ENCODE measurements at places on chromosomes 3 and 15. TPM values are rescaled to one million over a fixed set of nuclear protein-coding genes. Genes with fewer than 3 reads are reported as not detected.

DNA sequence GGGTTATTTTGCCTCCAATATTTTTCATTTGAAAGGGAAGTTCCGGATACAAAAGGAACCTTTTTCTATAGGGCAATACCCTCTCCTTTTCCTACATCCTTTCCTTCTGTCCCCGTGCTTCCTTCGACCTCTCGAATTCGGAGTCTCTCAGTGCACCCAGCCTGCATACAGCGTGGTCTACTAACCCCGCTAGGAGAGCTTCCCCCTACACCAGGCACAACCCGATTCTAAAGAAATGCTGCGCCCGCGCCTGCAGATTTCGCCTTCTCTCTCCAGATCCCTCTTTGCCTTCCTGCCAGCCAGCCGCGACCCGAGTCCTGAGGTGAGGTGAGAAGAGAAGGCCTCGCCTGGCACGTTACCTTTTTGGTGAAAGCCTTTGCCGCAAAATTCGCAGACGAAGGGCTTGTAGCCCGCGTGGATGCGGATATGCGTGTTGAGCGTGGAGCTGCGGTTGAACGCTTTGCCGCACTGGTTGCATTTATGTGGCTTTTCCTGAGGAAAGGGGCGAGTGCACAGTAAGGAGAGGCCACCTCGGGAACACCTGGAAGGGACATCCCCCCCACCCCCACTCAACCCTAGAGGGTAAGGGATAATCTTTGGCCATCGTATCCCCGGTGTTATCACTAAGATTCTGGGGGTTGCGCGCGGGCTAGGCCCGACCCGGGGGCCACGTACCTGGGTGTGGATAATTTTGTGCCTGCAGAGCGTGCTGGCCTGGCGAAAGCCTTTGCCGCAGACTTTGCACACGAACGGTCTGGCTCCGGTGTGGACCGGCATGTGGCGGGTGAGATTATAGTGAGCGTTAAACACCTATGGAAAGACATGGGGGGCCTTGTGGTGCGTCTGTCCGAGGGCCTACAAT is 2.3 kb downstream of the FEZF2 start:
- H3K27ac ChIP-seq = no peak overlapping the region
- no peak overlapping the region for H3K4me3 ChIP-seq
- H3K27me3 ChIP-seq = peaks cover 88% of the 10 kb centered on the region
- H3K36me3 ChIP-seq = no peaks in the 10 kb centered on the region
- DNase-seq = no peak

- DNase-seq = no peak
- H3K27me3 ChIP-seq = no peaks in the 10 kb centered on the region
- no peak overlapping the region for H3K27ac ChIP-seq
- H3K4me1 ChIP-seq = no peaks in the 10 kb centered on the region
Observed at GRCh38 chr3:45932112-45932511, 11.2 kb upstream of the CXCR6 start.

- no peak for DNase-seq
- no peak overlapping the region for H3K27ac ChIP-seq
- H3K36me3 ChIP-seq = peaks cover 82% of the 10 kb centered on the region
- H3K27me3 ChIP-seq = no peaks in the 10 kb centered on the region
Observed at GRCh38 chr3:15562560-15562959, 38.8 kb downstream of the HACL1 start.

DNA sequence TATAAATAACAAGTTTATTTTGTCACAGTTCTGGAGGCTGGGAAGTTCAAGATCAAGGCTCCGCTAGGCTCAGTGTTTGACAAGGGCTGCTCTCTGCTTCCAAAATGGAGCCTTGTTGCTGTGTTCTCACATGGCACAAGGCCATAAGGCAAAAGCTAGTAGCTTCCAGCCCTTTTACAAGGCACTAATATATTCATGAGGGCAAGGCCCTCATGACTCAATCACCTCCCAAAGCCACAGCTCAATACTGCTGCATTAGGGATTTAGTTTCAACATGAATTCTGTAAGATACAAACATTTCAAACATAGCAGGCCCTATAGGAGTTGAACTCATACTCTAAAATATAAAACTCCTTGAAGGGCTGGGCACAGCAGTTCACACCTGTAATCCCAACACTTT is 30.2 kb downstream of the ZBTB11 start:
- peaks cover 35% of the 10 kb centered on the region for H3K36me3 ChIP-seq
- no peak overlapping the region for H3K4me3 ChIP-seq
- peaks cover 9% of the 10 kb centered on the region for H3K4me1 ChIP-seq

DNA sequence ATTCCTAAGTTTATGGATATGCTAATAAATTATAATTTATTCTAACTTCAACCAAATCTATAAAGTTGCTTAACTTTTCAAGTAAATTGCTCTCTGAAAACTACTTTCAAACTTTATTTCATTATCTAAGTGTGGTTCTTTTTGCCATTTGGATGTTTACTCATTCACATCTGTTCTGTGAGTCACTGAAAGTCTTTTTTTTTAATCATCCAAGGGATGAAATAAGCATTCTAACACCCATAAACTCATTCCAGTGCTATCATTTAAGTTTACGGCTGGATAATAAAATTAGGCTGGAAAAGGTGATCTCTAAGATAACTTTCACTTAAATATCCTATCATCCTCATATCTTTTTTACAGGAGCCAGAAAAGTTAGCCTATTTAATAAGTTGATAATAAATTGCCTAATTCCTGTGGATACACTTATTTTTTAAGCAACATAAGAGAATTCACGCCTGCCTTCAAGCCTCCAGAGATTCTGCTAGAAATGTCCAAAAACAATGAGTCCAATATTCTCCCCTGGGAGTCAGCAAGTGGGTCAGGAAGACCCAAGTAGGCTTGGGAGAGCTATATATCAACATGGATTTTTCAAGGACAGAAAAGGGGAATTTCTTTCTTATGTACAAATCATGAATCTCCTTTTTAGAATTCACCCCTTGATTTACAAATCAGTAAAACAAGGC is 25.8 kb downstream of the SCG3 start:
- H3K4me1 ChIP-seq = no peaks in the 10 kb centered on the region
- H3K27me3 ChIP-seq = no peaks in the 10 kb centered on the region
- no peak for DNase-seq
- H3K4me3 ChIP-seq = no peak overlapping the region

- peak; percentile 92 for DNase-seq
- peak overlapping the region; percentile 31 for H3K27ac ChIP-seq
- no peak overlapping the region for H3K4me3 ChIP-seq
Observed at GRCh38 chr3:123732447-123732846, 147.6 kb upstream of the HACD2 start.

DNA sequence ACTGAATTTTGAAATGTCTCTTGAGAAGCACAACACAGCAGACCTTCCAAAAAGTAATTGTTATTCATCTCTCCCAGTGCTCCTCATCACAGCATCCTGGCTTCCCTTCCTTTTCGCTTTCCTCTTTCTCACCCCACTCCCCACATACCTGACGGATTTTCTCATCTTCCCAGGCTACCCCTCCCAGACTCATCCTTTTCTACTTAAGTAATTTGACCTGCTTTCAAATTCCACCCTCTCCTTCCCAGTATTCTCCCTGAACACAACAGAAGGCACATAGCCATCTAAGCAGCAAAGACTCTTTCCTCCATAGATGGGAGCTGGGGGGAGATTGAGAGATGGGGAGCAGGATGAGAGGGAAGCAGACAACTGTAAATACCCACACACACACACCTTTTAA is 187.1 kb upstream of the STT3B start:
- no peak overlapping the region for H3K4me3 ChIP-seq
- H3K27me3 ChIP-seq = no peaks in the 10 kb centered on the region
- no peaks in the 10 kb centered on the region for H3K36me3 ChIP-seq
- no peaks in the 10 kb centered on the region for H3K4me1 ChIP-seq

DNA sequence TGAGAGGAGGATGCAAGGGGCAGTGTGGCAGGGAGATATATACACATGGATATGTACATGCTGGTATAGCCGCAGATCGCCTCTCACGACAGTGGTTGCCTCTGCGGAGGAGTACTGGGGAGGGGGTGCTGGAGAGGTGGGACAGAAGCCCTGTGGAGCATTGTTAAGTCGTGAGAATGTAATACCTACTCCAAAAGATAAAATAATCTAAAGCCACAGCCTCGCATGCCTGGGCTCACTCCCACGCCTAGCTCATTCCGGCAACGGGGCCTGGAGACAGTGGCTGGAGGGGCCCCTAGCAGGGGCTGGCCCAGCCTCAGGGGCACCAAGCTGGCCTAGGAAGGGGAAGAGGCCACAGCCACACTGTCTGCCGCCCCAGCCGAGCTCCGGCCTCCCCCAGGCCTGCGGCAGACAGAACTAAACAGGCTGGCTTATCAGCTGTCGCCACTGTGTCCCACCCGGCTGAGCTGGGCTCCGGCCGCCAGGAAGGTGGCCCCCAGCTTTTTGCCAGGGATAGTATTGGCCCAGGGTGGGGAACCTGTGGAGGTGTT is 65.1 kb upstream of the LCTL start:
- H3K4me3 ChIP-seq = no peak overlapping the region
- DNase-seq = no peak
- H3K36me3 ChIP-seq = no peaks in the 10 kb centered on the region

DNA sequence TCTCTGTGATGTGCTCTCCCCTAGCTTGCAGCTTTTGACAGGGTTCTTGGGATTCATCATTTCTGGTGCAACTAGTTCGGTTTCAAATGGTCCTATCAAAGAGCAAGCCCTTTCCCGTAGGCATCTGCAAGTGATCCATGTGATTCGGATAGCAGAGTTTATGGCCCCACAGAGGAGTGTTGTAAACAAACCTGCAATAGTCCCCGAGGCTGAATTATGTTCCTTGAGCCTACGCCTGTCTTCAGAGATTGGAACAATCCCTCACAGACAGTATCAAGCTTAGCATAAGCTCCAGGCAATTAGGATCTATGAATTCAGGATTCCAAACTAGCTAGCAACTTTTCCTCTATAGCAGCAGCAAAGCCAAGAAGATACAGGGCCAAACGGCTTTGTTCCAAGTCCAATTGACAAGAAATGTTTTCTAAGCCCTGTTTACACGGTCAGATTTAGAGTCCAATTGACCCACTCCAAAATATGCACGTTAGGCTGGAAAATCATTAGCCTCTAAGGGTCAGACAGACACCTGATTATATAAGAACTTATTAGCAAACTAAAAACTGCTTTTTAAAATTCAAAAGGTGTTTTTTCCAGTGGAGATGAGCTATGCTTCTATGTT is 24.8 kb downstream of the LNP1 start:
- peaks cover 4% of the 10 kb centered on the region for H3K4me1 ChIP-seq
- no peaks in the 10 kb centered on the region for H3K36me3 ChIP-seq
- no peaks in the 10 kb centered on the region for H3K27me3 ChIP-seq
- no peak overlapping the region for H3K27ac ChIP-seq
- DNase-seq = no peak
- no peak overlapping the region for H3K4me3 ChIP-seq

DNA sequence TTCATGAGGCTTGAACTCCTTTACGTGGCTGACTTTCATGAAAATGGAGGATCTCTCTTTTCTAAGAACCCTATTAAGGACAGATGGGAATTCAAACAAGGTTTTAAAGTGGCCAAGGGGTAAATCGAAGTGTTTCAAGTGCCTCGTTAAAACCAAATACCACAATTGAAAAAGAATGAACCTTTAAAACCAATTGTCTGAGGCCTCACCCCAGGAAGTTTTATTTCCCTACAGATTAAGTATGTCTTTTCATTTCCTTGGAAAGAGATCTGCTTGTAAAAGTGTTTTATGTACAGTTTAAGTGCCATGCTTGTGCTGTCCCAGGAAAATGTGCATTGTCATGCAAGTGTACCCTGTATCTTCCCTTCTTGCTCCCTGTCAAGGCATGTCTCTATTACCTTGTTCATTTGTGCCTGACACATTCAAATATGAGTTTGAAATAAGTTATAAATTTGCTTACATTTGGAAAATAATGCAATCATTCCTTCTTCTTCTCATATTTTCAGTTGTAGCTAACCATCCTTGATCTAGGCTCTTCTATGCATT is 138.7 kb downstream of the ZPLD1 start:
- H3K36me3 ChIP-seq = no peaks in the 10 kb centered on the region
- DNase-seq = no peak
- H3K27me3 ChIP-seq = peaks cover 23% of the 10 kb centered on the region
- no peak overlapping the region for H3K27ac ChIP-seq

DNA sequence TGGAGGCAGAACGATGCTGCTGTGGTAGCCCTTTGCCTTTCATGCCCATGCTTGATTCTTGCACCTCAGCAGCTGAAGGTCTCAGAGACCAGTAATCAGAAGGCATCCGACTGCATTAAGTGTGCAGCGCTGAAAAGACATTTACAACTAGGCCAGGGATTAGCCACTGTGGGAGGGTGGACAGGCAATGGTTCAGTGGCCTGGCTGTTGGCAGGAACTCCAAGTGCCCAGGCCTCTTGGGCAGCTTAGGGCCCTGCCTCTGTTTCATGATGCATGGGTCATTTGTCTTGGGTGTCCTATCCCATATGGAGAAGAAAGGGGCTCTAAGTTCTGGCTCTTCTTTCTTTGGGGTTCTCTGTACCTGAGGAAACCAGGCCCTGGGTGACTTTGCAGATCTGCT is 11.4 kb downstream of the TMED3 start:
- H3K4me1 ChIP-seq = no peaks in the 10 kb centered on the region
- H3K27me3 ChIP-seq = no peaks in the 10 kb centered on the region
- no peak for DNase-seq
- H3K4me3 ChIP-seq = no peak overlapping the region

DNA sequence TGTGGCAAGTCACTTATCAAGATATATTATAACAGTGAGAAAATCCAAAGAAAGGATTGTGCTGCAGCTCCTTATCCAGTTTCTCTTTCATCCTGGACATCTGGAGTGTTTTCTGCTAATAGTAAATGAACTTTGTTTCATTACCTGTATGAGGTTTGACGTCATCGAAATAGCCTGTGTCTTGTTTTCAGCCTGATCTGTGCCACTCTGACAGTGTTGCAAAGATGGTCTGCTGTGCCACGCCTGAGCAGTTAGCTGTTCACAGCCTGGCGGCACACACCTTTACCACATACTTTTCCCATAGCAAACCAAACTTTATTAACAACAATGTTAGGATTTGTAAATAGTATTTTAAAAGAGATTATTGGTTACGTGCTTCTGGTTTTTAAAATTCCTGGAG is 34.0 kb downstream of the YEATS2 start:
- peaks cover 89% of the 10 kb centered on the region for H3K36me3 ChIP-seq
- H3K27ac ChIP-seq = no peak overlapping the region
- H3K27me3 ChIP-seq = no peaks in the 10 kb centered on the region
- H3K4me1 ChIP-seq = no peaks in the 10 kb centered on the region
- no peak overlapping the region for H3K4me3 ChIP-seq
- no peak for DNase-seq

- no peak for DNase-seq
- peaks cover 6% of the 10 kb centered on the region for H3K4me1 ChIP-seq
- H3K27me3 ChIP-seq = no peaks in the 10 kb centered on the region
- H3K36me3 ChIP-seq = no peaks in the 10 kb centered on the region
- H3K27ac ChIP-seq = no peak overlapping the region
Observed at GRCh38 chr3:56975567-56975966, 84.9 kb upstream of the SPATA12 start.

The C3orf70 gene
- not detected for total RNA-seq

The LRRIQ4 gene
- not detected for total RNA-seq

The ATP10A gene
- total RNA-seq = not detected

The CPLX3 gene
- total RNA-seq = not detected

The MKRN2 gene
- total RNA-seq = 22.0 TPM

The RPS17 gene
- total RNA-seq = 3,065 TPM

The THPO gene
- not detected for total RNA-seq

The EXD1 gene
- 0.37 TPM for total RNA-seq

The THRB gene
- total RNA-seq = 4.2 TPM

Measured in MCF 10A (cell line).